ENCODE measurements at places on chromosomes 11 and 22.

DNA sequence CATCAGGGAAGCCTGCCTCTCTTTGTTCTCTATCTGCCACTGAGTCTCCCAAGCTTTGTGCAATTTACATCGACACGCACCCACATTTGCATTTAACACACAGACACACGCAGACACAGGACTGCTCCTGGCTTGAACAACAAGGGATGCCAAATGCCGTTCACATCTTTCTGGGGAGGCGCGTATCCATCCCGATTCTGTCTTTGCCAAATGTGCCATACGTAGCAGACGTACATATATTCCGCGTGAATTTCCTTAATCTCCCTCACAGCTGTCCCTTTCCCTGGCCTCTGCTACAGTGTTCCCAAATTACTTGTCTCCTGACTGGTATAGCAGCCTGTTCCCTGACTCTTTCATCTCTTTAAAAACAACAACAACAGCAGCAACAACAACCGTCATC is 409.5 kb downstream of the MIAT start:
- DNase-seq = no peak

DNA sequence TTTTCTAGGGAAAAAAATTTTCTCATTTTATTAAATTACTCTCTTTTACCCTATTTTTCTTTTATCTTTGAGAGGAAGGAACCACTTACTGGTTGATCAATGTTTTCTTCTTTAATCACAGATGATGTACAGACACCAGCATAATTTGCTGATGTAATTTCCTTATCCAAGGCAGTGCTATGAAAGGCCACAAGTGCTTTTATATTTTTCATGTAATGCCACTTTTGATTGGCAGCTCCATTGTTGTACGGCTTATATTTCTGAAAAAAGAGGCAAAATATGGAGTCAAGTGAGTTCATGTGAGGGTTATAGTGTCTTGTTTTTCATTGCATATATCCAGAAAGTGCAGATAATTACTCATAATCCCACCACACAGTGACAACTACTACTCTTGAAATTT is 322.7 kb upstream of the MPPED2 start:
- no peak for DNase-seq

DNA sequence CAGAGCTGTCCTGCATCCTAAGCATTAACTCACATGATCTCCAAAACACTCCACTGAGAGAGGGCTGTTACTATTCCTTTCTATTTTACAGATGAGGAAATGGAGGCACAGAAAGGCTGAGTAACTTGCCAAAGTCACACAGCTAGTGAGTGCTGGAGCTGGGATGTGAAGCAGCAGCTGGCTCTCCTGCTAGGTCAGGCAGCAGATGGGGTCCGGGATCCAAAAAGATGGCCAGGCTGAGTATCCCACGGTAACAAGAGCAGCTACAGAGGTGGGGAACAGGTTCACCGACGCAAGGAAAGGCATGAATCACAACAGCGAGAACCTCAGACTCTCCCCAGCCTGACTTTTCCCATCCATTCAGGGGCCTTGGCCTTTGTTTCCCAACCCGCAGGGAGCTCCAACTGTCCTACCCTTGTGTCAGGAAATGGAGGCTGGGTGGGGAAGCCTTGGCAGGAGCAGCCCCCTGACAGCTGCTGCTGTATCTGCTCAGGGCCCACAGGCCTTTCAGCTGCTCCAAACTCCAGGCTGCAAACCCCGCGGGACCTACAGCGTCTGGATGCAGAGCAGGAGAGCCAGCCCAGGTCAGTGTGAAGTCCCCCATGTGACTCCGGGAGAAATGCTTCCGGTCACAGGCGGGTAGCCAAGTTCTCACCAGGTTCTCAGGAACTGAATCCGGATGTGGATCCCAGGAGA is 29.5 kb downstream of the DKK3 start:
- DNase-seq = no peak

DNA sequence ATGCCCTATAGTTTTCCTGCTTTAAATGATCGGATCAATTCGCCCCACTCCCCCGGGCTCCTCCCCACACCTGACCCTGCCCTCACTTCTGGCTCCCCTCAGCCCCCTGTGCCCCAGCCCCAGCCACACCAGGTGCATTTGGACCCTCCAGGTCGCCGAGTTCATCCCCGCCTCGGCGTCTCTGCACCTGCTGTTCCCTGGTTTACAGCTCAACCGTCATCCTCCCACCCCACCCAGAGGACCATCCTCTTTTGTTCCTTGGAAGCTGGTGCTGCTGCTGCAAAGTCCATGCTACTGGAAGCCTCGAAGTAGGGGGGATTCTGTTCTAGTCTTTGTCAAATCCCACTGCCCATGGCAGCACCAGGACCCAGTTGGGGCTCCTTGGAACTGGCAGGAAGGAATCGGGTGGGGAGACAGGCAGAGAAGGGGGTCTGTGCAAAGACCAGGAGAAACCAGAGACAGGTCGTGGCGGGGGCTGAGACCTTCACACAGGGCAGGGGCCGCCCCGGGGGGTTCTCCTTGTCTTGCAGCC is 4.5 kb upstream of the MUC5B start:
- no peak for DNase-seq

GRCh38 chr11:44988111-44988510 is 37.4 kb upstream of the TP53I11 start:
- DNase-seq = no peak

DNA sequence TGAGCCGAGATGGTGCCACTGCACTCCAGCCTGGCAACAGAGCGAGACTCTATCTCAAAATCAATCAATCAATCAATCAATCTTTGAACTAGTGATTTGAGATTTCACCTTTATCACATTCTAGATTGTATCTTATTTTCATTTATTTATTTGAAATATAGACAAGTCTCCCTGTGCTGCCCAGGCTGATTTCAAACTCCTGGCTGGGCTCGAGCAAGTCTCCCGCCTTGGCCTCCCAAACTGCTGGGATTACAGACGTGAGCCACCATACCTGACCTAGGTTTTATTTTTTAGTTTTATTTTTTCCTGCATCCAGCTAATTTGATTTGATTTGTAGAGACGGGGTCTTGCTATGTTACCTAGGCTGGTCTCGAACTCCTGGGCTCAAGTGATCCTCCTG is 17.1 kb downstream of the F2 start:
- no peak for DNase-seq

GRCh38 chr11:79296141-79296540 is 144.7 kb downstream of the TENM4 start:
- no peak for DNase-seq

DNA sequence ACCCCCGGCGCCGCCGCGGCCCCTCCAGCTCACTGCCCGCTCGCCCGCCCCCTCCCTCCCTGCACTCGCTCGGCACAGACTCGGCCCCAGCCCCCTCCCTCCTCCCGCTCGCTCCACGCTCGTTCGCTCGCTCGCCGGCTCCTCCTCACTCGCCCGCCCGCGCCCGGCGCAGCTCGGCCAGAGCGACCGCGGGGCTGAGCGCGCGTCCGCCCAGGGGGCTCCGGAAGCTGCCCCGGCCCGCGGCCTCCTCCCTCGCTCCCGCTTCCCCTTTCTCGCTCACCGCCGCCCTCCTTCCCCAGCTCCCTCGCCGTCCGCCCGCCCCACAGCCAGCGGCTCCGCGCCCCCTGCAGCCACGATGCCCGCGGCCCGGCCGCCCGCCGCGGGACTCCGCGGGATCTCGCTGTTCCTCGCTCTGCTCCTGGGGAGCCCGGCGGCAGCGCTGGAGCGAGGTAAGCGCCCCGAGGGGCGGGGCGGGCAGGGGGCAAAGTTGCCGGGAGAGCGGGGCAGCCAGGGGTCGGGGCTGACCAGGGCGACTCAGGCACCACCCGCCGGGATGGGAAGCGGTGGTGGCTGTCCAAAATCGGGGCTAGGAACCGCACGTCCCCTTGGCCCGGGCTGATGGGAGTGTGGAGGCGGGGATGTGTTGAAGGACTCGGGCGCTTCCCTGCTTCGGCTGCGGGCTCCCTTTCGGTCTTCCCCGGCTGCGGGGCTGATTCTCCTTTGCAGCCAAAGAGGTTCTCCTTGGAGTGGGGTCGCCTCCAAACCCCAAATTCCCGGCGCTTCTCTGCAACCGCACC is at the start of gene SEZ6L:
TSS of gene SEZ6L (plus strand) at position 148 of the 797 bp plus-strand sequence. CDS start at position 356, 208 bp downstream.
- DNase-seq = no peak

DNA sequence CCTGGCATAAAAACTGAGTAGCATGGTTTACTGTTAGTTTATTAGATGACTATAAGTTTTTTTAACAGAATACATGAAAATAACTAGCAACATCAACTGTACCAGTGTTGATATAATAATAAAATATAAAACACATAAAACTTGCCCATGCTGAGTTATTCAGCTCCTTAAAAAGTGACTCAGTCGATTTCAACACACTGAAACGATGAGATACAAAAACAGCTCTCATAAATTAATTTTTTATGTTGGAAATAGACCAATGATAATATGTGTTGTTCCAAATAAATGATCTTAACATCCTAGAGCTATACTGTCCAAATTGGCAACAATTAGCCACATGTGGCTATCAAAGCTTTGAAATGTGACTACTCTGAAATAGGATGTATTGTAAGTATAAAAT is 15.9 kb downstream of the PDGFD start:
- DNase-seq = no peak

GRCh38 chr22:23626286-23626975 is 5.7 kb downstream of the DRICH1 start:
- DNase-seq = no peak

DNA sequence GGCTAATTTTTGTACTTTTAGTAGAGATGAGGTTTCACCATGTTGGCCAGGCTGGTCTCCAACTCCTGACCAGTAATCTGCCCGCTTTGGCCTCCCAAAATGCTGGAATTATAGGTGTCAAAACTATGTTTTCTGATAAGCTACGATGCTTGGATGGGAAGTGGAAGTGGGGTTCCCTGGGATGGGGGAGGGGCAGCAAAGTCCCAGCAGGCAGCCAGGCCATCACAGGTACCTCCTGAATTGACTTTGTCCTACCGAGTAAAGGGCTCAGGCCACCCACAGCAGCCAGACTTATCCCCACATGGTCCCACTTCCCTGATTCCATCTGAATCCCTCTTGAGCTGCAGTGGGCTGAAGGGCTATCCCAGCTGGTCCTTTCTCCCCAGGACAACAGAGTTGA is 6.9 kb downstream of the FTH1 start:
- no peak for DNase-seq

GRCh38 chr11:120704256-120704750 is 192.8 kb downstream of the GRIK4 start:
- DNase-seq = no peak

- DNase-seq = no peak
These were observed 387.8 kb upstream of the CADM1 start for GRCh38 chr11:115892016-115892415.

DNA sequence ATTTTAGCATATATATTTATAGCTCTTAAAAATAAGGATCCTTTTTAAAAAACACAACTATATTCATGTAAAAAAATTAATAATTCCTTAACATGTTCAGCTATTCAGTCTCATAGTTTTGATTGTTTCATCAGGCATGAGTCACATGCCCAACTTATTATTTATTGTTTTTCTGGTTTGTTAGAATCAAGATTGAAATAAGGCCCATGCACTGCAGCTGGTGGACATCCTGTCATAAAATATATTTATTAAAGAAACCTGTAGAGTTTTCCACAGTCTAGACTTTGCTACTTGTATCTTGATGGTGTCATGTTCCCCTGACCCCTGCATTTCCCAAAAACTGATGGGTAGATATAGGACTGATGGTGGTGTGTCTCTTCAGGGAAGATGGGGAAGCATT is 77.4 kb downstream of the PARVA start:
- DNase-seq = no peak

GRCh38 chr11:48074425-48075181 is 94.2 kb downstream of the PTPRJ start:
- DNase-seq = no peak

DNA sequence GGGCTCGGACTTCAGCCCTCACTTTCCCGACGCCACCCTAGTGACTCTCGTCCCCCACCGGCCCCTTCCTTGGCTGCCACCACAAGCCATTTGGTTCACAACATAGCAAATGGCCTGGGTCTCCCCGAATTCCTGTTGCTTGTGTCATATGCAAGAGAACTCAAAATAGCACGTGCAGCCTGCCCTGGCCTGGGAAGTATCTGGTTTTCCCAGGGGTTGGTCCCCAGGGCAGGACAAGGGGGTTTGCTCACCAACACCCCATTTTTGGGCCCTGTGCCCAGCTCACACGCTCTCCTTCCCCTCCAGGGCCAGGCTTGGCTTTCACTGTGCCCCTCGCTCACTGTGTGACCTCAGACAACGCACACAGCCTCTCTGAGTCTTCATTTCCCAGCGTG is 12.8 kb upstream of the TPCN2 start:
- no peak for DNase-seq

- DNase-seq = no peak
These were observed 139.6 kb downstream of the LARGE1 start for GRCh38 chr22:33780531-33781136.

- no peak for DNase-seq
These were observed 107.6 kb downstream of the LDLRAD3 start for GRCh38 chr11:36051235-36052144.

DNA sequence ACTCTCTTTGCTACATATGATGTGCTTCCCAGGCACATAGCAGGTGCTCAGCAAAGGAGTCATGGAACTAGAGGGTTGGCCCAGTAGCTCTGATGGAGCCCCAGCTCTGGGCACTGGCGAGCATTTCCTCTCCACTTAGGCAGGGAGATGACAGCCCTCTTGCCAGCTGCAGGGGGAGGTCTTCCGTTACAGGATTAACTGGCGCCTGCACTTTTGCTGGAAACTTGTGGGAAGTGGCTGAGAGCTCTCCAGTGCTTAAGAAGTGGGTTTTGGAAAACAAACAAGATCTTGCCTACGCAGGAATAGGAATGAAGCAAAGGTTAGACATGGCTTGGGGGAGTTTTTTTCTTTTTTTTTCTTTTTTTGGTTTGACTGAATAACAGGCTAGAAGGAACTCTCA is 75.5 kb downstream of the MICAL2 start:
- DNase-seq = no peak

DNA sequence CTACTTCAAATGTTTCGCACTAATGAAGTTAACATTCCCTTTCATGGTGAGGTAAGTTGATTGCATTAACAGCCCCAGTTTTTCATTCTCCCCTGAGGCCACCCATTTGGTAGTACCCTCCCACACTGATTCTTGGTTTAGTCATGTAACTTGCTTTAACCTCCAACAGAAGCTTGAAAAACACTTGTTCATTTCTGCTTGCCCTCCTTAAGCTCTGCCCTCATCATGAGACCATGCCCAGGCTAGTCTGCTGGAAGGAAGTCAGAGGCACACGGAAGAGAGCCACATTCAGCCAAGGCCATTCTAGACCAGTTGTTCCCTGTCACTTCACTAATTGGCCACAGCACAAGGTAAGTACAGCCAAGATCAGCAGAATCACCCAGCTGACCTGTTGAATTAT is 50.7 kb upstream of the CD44 start:
- no peak for DNase-seq

DNA sequence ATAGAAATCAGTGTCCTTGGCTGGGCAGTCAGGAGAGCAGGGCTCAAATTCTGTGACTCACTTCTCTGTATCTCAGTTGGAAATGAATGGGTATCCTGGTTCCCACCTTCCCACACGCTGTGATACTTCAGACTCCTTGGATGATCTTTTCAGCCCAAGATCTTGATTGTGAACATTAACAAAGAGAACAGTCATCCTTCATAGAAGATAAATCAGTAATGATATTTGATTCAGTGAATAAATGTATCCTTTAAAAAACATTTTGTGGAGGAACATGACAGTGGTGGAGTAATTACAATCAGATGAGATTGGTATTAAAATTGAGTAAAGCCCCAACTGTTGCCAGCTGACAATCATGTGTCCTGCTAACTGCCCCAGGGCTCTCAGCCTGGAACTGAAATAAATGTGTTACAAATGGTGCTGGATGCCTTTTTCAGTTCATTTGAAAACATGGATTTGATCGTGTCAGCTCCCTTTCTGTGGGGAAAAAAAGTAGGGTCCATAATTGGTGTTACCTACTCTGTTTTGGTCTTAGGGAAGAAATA is 72.9 kb upstream of the OR5AN1 start:
- DNase-seq = no peak

GRCh38 chr11:84358034-84358433 is 1071.9 kb upstream of the CCDC90B start:
- no peak for DNase-seq

All from stimulated activated CD4-positive, alpha-beta T cell treated with anti-CD3 and anti-CD28 coated beads, Interleukin-4, amount 100 ng/mL, for 24 hours (primary cell).